ENCODE measurements at places on chromosomes 5 and 9.

GRCh38 chr5:147844846-147845245, 13.4 kb upstream of the SPINK1 start:
- no peak for DNase-seq

DNA sequence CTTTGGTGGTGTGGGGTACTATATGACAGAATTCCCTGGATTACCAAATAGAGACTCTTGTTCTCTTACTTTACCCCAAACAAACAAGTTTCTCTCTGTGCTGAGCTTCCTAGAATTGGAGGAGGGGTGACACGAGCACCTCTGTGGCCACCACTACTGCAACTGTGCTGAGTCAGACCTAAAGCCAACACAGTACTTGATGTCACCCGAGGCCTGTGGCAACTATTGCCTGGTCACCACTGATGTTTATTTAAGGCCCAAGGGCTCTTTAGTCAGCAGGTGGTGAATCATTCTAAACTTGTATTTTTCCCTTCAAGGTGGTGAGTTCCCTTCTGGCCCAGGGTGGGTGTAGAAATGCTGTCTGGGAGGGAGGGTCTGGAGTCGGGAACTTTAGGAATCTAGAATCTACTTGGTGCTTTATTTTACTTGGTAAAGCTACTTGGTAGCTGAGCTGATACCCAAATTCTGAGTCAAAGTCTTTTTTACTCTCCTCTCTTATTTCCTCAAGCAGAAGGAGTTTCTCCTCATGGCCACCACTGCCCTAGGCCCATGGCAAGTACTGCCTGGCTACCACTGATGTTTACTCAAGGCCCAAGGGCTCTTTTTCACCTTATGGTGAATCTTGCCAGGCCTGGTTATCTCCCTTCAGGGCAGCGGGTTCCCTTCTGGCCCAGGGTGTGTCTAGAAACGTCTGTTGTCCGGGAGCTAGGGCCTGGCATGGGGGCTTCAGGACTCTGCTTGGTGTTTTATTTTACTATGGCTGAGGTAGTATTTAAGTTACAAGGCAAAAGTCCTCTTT, 9.8 kb downstream of the LURAP1L start:
- no peak for DNase-seq

DNA sequence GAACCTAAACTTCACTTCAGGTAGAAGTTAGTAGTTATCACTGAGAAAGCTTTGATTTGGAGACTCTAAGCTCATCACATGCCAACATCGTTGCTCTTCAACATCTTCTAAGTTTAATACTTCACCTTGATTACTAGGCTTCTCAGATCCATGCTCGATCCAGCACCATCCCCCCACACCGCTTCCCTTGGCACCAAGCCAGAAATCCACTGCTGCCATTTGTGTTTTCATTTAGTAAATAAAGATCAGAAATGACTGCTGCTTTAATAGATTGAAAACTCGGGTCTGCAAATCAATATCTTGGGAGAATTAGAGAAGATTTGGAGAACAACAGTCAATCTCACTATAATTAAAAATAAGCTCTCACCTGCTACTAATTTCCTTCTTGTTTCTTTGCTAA, 214.7 kb upstream of the NR4A3 start:
- DNase-seq: no peak

- DNase-seq: no peak
Measured at GRCh38 chr9:125986966-125987365, 239.8 kb downstream of the PBX3 start.

- DNase-seq: no peak
Measured at GRCh38 chr5:60226128-60226527, 332.6 kb upstream of the PDE4D start.

- no peak for DNase-seq
Measured at GRCh38 chr5:105593011-105593760, 2030.6 kb upstream of the NUDT12 start.
